ENCODE measurements at places on chromosomes 5 and 9. TPM values are rescaled to one million over a fixed set of nuclear protein-coding genes. Genes with fewer than 3 reads are reported as not detected.

- H3K27me3 ChIP-seq, result no peaks in the 10 kb centered on the region
- H3K27ac ChIP-seq, result no peak overlapping the region
- no peak overlapping the region for H3K4me3 ChIP-seq
- no peaks in the 10 kb centered on the region for H3K36me3 ChIP-seq
These were observed 146.6 kb downstream of the SEC61B start for GRCh38 chr9:99368341-99369326.

DNA sequence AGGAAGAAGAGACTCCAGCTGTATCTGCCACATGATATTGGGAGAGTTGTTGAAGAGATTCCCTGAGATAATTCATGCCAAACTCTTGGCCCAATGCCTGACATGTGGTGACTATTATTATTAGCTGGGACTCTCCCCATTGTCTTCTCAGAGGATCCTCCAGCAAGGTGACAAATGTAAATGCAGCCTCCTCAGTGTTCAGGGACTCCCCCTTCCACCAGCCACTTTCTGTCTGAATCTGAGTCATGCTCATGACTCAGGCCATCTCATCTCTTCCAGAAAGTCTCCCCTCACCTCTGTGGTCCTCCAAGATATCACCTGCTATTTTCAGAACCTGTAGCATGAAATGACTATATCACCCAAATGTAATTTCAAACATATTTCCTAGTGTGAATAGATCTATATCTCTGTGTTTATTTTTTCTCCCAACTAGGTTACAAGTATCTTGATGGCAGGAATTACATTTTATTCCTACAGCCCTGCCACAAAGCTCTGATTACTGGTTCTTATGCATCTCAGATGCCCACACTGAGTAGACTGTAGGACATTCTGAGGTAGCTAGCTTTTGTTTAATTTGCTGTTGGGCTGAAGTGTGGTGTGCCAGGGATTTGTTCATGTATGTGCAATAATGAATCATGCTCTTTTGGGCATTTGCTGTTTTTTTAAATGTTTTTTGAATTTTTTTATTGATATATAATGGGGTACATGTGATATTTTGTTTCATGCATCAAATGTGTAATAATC lies 126.6 kb upstream of the IL12B start:
- no peak overlapping the region for H3K4me3 ChIP-seq
- no peak overlapping the region for H3K27ac ChIP-seq
- no peaks in the 10 kb centered on the region for H3K36me3 ChIP-seq
- no peaks in the 10 kb centered on the region for H3K4me1 ChIP-seq
- DNase-seq, result no peak

Gene PCDHAC2
- not detected for total RNA-seq

Gene PCDHGA11
- total RNA-seq, result 0.40 TPM

- no peak for DNase-seq
- H3K27me3 ChIP-seq, result no peaks in the 10 kb centered on the region
- no peaks in the 10 kb centered on the region for H3K4me1 ChIP-seq
- no peak overlapping the region for H3K27ac ChIP-seq
These were observed 93.5 kb upstream of the TNPO1 start for GRCh38 chr5:72722792-72723452.
